Dermis blood vessel endothelial cell (primary cell): ENCODE measurements at places on chromosomes 12 and 14.

- no peak for DNase-seq
These were observed 3.9 kb downstream of the MED21 start for GRCh38 chr12:27026257-27026656.

GRCh38 chr12:113870035-113870434 is 96.1 kb downstream of the RBM19 start:
- DNase-seq = no peak

GRCh38 chr12:49366652-49367380 is 446 bp upstream of the SPATS2 start:
- peak; percentile 97 for DNase-seq

DNA sequence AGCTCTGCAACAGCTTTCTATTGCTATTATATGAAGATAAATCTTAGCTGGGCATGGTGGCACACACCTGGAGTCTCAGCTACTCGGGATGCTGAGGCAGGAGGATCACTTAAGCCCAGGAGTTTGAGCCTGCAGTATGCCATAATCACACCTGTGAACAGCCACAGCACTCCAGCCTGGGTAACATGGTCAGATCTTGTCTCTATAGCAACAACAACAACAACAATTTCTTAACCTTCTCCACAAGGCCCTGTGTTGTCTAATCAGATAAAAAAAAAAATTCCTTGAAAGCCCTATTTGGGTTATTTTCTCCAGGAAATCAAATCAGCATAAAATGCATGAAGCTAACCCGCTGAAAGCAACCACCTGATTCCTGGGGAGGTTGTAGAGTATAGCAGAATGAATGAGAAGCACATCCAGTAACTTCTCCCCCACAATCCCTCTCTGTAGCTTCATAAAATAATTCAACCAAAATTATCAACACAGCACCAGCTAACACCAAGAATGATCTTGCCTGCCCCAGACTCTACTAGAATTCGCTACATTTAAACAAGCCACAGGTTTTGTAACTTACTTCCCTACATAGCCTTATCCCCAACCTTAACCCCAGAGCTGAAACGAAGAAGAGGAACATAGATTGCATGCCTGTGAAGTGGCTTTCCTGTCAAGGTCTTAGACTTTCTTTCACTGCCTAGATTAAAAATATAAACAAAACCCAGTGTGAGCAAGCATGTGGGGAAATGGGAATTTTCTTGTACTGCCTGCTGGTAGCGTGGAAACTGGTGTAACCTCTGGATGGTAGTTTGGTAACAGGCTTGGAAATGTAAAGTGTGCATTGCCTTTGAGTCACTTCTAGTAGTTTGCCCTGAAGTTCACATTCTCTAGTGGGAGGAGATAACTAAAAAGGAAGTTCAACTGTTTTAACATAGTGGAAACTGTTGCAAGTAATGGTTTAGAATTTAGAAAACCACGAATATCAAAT is 6.0 kb upstream of the STK38L start:
- DNase-seq = no peak

GRCh38 chr12:473863-474577 is 14.3 kb downstream of the B4GALNT3 start:
- DNase-seq = no peak

DNA sequence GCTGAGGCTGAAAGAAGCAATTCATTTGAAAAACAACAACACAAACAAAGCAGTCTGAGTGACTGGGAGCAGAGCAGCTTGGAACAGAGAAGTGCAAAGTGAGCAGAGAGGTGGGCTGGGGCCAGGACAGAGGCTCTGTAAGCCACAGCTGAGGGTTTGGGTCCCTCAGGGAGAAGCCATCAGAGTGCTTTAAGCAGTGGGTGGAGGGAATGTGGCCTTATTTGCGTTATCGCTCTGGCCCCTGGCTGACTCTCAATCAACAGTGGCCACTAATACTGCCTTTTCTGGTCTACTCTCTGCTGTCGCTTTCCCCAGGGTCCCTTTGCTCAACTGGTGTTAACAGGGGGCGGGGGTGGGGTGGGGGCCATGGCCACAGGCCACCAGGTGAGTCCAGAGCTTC is 44.2 kb downstream of the IRF2BPL start:
- no peak for DNase-seq

DNA sequence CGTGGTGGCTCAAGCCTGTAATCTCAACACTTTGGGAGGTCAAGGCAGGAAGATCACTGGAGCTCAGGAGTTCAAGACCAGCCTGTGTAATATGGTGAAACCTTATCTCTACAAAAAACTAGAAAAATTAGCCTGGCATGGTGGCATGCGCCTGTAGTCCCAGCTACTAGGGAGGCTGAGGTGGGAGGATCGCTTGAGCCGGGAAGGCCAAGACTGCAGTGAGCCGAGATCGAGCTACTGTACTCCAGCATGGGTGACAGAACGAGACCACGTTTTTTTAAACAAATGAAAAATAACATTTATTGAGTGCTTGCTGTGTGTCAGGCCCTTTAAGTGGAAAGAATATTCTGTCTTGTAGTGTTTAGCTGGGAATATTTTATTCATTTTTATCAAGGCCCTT is 26.6 kb upstream of the CLMN start:
- DNase-seq = no peak

DNA sequence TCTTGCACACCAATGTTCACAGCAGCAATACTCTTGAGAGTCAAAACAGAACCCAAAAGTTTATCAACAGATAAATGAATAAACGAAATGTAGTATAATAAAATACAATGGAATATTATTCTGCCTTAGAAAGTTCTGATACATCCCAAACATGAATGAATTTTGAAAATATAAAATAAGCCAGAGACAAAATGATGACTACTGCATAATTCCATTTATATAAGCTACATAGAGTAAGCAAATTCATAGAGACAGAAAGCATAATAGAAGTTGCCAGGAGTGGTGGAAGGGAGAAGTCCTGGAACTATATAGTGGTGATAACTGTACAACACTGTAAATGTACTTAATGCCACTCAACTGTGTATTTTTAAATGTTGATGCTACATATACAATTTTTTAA is 21.1 kb downstream of the KDM5A start:
- no peak for DNase-seq
